IPS-NIHi11 (cell line): ENCODE measurements at places on chromosomes 11 and 22.
A peak's percentile ranks its signal among the peaks of the same experiment; 100 is the strongest.

- DNase-seq, result no peak
Observed at GRCh38 chr11:125797641-125798040, 9.7 kb downstream of the PATE3 start.

DNA sequence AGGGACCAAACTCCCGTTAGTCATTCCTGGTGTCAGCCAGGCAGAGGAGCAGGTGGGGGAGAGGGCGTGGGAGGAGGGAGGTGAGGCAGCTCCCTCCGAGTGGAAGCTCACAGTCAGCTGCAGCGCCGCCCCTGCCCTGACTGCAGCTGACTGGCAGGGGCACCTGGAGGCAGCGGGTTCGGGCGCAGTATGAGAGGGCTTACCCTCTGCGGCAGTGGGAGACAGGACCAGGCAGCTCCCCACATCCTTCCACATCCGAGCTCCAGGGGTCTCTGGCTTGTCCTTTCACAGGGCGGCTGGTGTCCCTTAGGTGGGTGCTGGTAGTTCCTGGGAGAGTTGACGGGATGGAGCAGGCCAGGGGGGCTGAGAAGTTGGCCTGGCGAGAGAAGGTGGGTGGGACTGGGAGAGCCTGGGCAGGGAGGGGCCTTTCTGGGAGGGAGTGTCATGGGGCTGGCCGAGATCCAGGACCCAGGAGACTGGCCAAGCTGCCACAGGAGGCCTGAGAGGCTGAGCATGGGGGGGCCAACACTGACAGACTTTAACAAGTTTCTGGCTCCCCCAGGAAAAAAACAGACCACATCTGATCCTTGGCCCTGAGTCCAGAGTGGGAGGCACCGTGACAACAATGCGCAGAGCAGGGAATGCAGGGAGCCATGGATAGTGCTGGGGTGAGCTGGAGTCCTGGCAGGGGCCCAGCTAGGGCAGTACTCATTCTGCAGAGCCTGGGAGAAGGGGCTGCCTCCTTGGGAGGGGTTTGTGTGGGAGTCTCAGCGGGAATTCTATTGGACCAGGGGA, 4.9 kb downstream of the ADORA2A start:
- DNase-seq, result no peak

DNA sequence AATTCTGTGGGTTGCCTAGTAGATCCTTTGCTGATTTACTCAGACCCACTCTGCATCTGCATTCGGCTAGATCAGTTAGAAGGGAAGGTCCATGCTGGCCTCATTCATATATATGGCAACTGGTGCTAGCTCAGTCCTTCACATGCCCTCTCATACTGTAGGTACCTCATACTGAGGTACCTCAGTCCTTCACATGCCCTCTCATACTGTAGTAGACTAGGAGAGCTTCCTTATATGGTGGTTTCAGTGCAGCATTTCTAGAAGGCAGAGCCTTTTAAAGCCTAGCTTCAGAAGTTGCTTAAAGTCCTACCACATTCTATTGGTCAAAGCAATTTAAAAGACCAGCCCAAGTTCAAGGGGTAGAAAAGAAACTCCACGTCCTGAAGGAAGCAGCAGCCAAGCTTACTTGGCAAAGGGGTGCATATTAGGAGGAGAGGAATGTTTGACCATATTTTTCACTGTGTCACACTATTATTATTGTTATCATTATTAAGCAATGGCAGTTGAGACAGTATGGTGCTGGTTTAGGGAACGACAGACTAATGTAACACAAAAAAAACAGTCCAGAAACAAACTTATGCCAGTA, 356.4 kb downstream of the DYNC2H1 start:
- DNase-seq, result no peak

DNA sequence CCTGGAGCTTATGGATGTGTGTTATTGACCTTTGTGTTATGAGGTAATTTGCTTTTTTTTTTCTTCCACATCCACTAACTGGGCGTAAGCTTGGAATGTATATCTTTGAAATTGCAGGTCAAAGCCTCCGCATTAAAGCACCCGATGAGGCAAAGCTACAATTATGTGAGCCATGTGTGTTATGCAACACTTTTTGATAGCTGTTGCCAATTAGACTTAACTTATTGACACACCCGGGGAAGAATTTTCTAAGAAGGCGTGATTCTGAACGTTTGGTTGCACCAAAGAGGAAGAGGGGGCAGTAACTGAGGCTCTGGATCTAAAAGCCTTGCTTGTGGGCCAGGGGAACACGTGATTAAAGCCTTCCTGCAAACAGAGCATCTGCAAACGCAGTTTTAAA, 610 bp upstream of the TEX12 start:
- no peak for DNase-seq

GRCh38 chr11:131809203-131809918, 438.9 kb downstream of the NTM start:
- DNase-seq, result no peak

- no peak for DNase-seq
Observed at GRCh38 chr11:36191941-36192340, 97.3 kb downstream of the COMMD9 start.

DNA sequence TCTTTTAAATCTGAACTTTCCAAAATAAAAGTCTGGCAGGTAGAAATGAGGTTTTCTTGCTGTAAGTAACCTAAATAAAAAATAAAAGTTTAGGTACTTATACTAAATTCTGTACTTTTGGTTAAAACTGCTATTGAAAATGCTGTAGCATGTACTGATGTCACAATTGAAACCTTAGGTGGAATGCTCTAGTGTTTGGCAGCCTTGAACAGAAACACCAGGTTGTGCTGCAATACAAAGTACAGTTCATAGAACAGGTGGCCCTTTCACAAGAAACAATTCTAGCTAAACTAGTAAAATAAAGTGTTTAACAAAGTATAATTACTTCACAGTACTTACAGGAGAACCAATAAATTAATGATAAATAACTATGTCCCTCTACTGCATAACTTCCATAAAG, 25.1 kb downstream of the NPAT start:
- no peak for DNase-seq

DNA sequence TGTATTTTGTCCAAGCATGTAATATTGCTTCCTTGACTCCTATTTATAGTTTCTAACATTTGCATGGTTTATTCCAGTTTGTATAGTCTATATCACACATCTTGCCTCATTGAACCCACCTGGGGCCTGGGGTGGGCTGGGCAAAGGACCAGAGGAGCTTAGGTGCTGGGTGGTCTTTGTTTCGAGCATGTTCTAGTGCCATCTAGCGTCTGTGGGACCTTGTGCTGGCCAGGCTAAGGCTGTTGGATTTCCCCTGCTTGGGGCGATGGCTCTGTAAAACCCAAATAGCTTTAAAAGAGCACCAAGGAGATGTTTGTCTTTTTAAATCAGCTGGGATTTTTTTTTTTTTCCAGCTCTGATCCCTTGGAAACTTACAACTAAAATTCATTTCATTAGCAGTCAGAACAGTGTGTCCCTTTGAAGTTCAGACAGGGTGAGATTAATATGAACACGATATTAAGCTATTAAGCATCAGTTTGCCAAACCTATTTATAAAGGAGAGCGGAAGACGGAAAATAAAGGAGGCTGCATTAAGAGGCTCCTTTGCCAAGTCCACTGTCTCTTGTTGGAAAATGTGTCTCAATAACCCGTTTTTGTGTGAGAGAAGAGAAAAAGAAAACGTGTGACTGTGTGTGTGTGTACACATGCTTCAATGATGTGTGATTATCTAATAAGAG, 157.4 kb downstream of the COMMD9 start:
- peak; percentile 72 for DNase-seq
